ENCODE measurements at places on chromosomes 16 and 17.

DNA sequence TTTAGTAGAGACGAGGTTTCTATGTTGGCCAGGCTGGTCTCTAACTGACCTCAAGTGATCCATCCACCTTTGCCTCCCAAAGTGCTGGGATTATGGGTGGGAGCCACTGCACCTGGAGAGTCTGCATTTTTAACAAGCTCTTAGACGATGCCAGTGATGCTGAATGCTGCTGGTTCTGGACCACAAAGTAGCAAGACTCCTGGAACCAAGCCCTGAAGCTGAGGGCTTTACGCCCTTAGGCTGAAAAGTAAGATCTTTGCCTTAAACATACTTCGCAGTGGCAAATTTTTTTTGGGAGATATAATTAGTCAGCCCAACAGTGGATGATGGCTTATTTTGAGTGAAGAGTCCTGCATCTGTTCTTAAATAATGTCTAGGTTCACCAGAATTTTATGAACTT, 14.0 kb downstream of the METTL9 start:
- no peak for DNase-seq

DNA sequence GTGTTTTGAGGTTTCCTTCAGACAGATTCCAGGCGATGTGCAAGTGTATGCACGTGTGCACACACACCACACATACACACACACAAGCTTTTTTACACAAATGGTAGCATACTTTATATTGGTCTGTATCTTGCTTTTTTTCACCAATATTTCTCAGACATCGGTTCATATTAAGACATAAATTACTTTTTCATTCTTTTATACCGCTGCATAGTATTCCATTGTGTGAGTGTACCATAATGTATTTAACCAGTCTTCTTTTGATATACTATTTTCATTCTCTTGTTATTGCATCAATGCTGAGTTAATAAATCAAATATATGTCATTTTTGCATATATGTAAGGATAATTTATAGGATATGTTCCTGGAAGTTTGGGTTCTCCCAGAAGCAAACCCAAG, 22.4 kb upstream of the ITGAX start:
- no peak for DNase-seq

DNA sequence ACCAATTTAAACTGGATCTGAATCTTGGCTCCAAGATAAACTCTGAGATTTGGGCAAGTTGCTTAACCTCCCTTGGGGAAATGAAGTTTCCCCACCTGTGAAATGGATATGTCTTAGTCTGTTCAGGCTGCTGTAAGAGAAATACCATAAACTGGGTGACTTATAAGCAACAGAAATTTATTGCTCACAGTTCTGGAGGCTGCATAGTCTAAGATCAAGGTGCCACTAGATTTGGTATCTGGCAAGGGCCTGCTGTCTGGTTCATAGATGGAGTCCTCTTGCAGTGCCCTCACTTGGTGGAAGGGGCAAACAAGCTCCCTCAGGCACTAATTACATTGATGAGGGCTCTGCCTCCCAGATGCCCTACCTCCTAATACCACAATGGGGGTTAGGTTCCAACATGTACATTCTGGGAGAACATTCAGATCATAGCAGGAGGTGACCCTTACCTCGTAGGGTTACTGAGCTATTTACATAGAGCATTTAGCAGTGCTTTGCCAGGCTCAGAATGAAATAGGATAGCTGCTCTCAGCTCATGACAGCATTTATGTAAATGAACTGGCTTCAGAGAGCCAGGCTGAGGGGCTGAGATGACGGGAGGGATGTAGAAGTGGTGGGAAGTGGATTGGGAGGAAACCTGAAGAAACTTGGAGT, 83.9 kb downstream of the SPECC1 start:
- DNase-seq, result no peak

- no peak for DNase-seq
These were observed 302.7 kb upstream of the IRX3 start for GRCh38 chr16:54589326-54589725.

All from fibroblast of skin of scalp (primary cell).